Right ventricle myocardium superior (tissue), 1 donor: ENCODE measurements at places on chromosomes 6 and 20. TPM values are rescaled to one million over a fixed set of nuclear protein-coding genes. Genes with fewer than 3 reads are reported as not detected.

GRCh38 chr20:35511814-35512420, 17.5 kb downstream of the C20orf173 start:
- DNase-seq, result no peak

DNA sequence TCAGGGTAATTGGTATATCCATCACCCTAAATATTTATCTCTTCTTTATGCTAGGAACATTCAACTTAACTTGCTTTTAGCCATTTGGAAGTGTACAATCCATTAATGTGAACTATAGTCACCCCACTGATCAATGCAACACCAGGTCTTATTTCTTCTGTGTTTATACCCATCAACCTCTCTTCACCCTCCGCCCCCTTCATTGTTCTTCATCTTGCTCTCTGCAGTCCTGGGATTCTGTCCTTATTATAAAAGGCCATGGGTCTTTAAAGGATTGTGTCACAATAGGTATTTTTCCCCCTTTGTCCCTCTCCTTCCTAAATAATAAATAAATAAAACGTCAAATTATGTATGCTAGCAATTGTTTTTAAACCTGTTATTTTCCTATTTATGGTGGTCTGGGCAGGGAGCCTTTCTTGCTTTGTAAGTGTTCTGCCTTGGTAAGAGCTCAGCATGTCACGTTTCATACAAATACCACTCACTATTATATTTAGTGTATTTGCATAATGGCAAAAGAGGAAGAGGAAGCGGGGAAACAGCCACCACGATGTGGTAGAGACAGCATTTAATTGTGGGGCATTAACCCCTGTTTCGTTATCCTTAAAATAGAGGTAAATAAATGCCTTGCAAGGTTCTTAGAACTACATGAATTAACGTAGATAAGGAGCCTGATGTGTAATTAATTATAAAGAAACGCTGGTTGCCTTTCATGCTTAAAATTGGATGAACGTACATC, 1.9 kb downstream of the ABRACL start:
- no peak for DNase-seq

The FNDC1 gene
- total RNA-seq, result 1.2 TPM

DNA sequence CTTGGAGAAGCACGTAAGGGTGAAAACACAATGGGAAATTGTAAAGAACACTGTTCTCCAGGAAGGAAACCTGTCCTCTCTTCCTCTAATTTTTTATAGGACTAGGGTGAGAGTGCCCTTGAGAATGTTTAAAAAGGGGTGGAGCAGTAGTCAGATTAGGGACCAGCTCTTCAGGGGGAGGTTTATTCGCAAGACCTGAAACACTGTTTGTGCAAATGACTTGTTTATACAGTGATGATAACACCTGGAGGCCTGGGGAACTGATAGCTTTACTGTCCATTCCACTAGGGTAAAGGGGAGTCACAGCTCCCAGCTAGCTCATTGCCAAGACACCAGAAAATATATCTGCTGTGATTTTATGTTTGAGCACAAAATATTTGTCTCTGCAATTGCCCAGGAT, 8.1 kb upstream of the FUT9 start:
- DNase-seq, result no peak

- no peak for DNase-seq
These were observed 513.3 kb downstream of the HAO1 start for GRCh38 chr20:7426890-7427496.

- no peak for DNase-seq
These were observed 99.0 kb downstream of the FIG4 start for GRCh38 chr6:109790131-109790530.

The MAFB gene
- 14.7 TPM for total RNA-seq

The HLA-DOB gene
- total RNA-seq, result not detected

GRCh38 chr20:31746068-31746878, 7.2 kb downstream of the TPX2 start:
- no peak for DNase-seq

- no peak for DNase-seq
These were observed 37.4 kb downstream of the VEGFA start for GRCh38 chr6:43807228-43808061.

DNA sequence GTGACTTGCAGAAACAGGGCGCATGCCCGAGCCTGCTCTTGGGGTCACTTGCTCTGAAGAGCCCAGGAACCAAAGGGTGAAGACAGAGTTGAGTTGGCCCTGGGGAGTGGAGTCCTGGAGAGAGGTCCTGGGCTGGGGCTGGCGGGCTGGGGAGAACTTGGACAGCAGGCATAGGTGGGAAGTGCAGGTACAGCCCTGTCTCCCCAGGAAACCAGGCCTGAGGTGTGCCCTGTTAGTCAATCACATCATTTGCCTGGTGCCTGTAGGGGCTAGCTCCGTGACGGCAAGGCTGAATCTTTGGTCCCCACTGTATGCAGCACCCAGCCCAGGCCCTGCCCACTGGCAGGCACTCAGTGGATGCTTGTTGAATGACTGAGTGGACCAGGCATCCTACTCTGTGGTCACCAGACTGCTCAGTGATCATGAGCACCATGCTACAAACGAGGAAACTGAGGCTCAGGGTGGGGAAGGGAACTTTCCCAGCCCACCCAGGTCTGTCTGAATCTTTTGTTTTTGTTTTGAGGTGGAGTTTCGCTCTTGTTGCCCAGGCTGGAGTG, 15.6 kb upstream of the NOL4L start:
- DNase-seq, result no peak

The DNAH8 gene
- 0.03 TPM for total RNA-seq

DNA sequence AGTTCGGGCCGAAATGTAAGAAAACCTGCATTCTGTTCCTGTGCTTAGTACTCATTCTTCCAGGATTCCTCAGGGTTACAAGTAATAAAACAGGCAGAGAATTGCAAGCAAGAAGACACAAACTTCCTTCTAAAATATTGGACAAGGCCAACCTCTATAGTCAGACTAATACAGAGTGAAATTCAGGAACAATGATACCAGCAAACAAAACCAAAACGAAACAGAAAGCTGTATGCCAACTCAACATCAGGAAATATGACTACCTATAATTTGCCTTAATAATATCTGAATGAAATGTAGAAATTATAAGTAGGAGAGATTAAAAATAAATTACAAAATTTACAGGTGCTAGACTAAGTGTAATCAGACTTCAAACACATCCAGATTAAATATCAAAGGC, 238.8 kb downstream of the HIVEP2 start:
- no peak for DNase-seq

DNA sequence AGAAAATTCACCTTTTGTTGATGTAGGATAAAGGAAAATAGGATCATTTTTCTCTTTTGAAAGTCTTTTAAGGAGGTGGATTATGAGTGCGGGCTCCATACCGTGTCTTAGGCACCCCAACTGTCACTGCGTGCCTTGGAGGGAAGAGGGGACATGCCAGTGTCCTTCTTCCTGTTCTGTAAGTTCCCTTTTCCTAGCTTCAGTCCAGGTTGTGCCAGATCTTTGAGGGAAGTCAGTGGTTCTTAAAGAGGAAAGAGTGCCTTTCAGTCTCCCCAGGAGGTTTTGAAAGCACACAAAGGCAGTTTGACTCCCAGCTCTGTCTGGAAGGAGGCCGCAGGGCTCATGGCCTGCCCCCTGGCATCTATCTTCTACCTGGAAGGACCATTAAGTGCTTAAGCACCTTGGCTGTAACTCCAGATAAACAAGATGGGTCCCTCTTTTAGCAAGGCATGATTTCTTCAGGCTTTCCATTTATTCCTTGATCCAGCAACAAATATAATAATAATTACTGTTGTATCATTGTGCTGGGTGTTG, 13.0 kb downstream of the EFCAB8 start:
- no peak for DNase-seq

The WRNIP1 gene
- total RNA-seq, result 39.8 TPM

GRCh38 chr20:57708694-57709673, 831 bp downstream of the PMEPA1 start:
- DNase-seq, result peak; percentile 65
